ENCODE measurements at places on chromosomes 1 and 21. TPM values are rescaled to one million over a fixed set of nuclear protein-coding genes. Genes with fewer than 3 reads are reported as not detected.

DNA sequence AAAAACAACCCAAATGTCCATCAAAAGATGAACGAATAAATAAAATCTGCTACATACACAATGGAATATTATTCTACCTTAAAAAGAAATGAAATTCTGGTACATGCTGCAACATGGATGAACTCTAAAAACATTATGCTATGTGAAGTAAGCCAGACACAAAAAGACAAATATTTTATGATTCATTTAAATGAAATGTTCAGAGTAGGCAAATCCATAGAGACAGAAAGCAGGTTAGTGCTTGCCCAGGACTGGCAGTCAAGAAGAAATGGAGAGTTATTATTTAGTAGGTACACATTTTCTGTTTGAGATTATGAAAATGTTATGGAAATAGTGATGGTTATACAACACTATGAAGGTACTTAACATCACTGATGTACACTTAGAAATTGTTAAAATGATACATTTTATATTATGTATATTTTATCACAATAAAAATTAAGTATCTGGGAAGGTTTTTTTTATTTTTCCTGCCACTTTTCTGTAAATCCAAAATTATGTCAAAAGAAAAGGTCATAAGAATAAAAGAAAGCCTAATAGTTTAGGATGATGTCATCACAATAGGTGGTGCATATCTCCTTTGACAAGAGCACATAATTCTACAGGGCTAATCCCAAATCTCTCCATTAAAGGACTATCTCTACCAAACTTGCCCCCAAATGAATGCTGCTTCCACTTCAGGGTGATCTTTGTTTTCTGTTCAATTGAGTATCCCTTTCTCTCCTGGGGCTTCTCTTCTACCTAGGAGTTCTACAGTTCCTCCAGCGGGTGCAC lies 40.2 kb upstream of the FCER1A start:
- no peak for DNase-seq
- no peaks in the 10 kb centered on the region for H3K36me3 ChIP-seq
- H3K27me3 ChIP-seq, result peaks cover 2% of the 10 kb centered on the region
- no peak overlapping the region for H3K4me3 ChIP-seq

- H3K4me1 ChIP-seq, result no peaks in the 10 kb centered on the region
- H3K36me3 ChIP-seq, result no peaks in the 10 kb centered on the region
- peak within 1 kb of the TSS; percentile 94 for H3K27ac ChIP-seq
- H3K27me3 ChIP-seq, result no peaks in the 10 kb centered on the region
- DNase-seq, result no peak
- H3K4me3 ChIP-seq, result peak within 1 kb of the TSS; percentile 47
These were observed at the start of gene PROX1 for GRCh38 chr1:213987927-213988506. Gene PROX1 (plus strand): TSS chr1:213987973. CDS start chr1:213996536, 8,563 bp downstream.

GRCh38 chr1:161970633-161971032 lies 53.0 kb downstream of the OLFML2B start:
- DNase-seq, result no peak
- no peaks in the 10 kb centered on the region for H3K4me1 ChIP-seq
- no peaks in the 10 kb centered on the region for H3K27me3 ChIP-seq
- H3K4me3 ChIP-seq, result no peak overlapping the region

DNA sequence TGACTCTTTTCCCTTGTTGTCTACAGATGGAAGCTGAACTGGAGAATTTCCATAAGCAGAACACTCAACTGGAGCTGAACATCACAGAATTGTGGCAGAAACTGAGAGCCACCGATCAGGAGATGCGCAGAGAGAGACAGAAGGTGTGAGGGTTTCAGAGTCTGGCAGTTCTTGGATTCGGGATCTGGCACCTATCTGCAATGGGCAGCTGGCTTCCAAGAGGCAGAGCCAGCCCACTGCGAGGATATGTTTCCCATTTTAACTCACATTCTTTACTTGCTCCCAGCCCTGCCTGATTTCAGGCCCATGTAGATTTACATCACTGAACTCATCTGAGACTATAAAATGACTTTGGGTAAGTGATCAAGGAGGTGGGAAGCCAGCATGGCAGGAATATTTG lies 37.3 kb upstream of the TMEM125 start:
- H3K36me3 ChIP-seq, result no peaks in the 10 kb centered on the region
- no peaks in the 10 kb centered on the region for H3K4me1 ChIP-seq
- no peak overlapping the region for H3K4me3 ChIP-seq
- H3K27ac ChIP-seq, result no peak overlapping the region

- DNase-seq, result peak; percentile 57
- H3K4me3 ChIP-seq, result no peak overlapping the region
- H3K27me3 ChIP-seq, result no peaks in the 10 kb centered on the region
These were observed 29.8 kb downstream of the MAPKAPK2 start for GRCh38 chr1:206714331-206715058.

- H3K27ac ChIP-seq, result no peak overlapping the region
- H3K4me1 ChIP-seq, result no peaks in the 10 kb centered on the region
- H3K27me3 ChIP-seq, result no peaks in the 10 kb centered on the region
- no peak overlapping the region for H3K4me3 ChIP-seq
- peak; percentile 0 for DNase-seq
- H3K36me3 ChIP-seq, result peaks cover 10% of the 10 kb centered on the region
These were observed 52.1 kb downstream of the DHRS3 start for GRCh38 chr1:12565966-12566352.

DNA sequence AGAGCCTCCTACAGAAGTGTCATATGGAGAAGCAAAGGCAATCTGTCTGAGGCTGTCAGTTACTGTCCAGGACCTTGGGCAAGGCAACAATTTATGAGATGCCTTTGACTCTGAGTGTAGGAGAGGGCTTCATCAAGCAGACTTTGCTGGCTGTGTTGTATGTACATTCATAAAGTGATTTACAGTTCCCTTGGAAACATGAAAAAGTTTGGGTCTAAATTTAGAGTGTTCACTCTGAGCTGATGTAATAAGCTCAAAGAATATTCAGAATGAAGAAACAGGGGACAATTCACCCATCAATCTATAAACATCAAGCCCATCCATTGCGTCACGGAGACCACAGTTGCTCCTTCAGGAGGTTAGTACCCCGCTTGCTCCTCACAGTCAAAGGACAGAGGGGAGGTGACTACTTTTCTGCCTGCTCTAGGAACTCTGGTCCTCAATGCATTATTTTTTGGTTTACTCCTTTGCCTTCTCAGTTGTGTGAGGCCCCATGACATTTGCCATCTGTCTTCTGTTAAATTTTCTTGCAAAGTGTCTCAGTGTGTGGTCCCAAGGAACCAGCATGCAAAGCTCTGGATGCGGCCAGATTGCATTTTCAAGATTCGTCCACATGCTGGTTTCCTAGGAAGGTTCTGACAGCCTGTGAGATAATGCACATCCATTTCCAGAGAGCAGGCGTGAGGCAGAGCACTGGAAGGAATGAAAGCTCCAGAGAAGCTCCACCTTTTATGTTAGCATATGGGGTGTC lies 241.1 kb upstream of the KIAA0040 start:
- no peak for DNase-seq
- no peak overlapping the region for H3K27ac ChIP-seq
- H3K36me3 ChIP-seq, result no peaks in the 10 kb centered on the region
- H3K4me3 ChIP-seq, result no peak overlapping the region
- H3K4me1 ChIP-seq, result no peaks in the 10 kb centered on the region

- no peaks in the 10 kb centered on the region for H3K36me3 ChIP-seq
- H3K27ac ChIP-seq, result no peak overlapping the region
- no peak overlapping the region for H3K4me3 ChIP-seq
- H3K27me3 ChIP-seq, result no peaks in the 10 kb centered on the region
- no peaks in the 10 kb centered on the region for H3K4me1 ChIP-seq
These were observed 422.1 kb downstream of the PLPP3 start for GRCh38 chr1:56156971-56157876.

- no peaks in the 10 kb centered on the region for H3K4me1 ChIP-seq
- no peak overlapping the region for H3K27ac ChIP-seq
- no peaks in the 10 kb centered on the region for H3K36me3 ChIP-seq
These were observed 8.1 kb downstream of the PCAT6 start for GRCh38 chr1:202818819-202819218.

- H3K4me3 ChIP-seq, result no peak overlapping the region
- H3K27ac ChIP-seq, result no peak overlapping the region
- H3K27me3 ChIP-seq, result peaks cover 5% of the 10 kb centered on the region
- H3K36me3 ChIP-seq, result no peaks in the 10 kb centered on the region
- no peaks in the 10 kb centered on the region for H3K4me1 ChIP-seq
These were observed 149.1 kb downstream of the OLFM3 start for GRCh38 chr1:101847626-101848025.

DNA sequence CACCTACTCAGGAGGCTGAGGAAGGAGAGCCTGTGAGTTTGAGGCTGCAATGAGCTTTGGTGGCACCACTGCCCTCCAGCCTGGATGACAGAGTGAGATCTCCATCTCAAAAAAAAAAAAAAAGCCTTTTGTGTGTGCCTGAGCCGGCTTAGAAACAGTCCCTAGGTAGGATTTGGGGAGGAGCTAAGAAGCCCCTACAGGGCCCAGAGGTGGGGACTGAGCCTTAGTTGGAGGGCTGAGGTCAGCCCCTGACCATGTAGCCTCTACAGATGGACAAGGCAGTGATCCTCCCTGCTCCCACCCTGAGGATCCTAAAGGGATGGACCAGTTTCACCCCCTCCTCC lies 2.5 kb downstream of the ADAMTSL4 start:
- no peaks in the 10 kb centered on the region for H3K36me3 ChIP-seq
- H3K27me3 ChIP-seq, result no peaks in the 10 kb centered on the region
- no peaks in the 10 kb centered on the region for H3K4me1 ChIP-seq

- H3K4me1 ChIP-seq, result peaks cover 10% of the 10 kb centered on the region
- DNase-seq, result no peak
- no peaks in the 10 kb centered on the region for H3K36me3 ChIP-seq
- H3K4me3 ChIP-seq, result no peak overlapping the region
- no peak overlapping the region for H3K27ac ChIP-seq
These were observed 17.0 kb upstream of the STUM start for GRCh38 chr1:226531360-226532093.

GRCh38 chr21:45632637-45633251 lies 10.8 kb upstream of the PCBP3 start:
- DNase-seq, result no peak
- H3K27ac ChIP-seq, result no peak overlapping the region
- H3K4me3 ChIP-seq, result no peak overlapping the region
- no peaks in the 10 kb centered on the region for H3K4me1 ChIP-seq
- H3K27me3 ChIP-seq, result no peaks in the 10 kb centered on the region

- no peaks in the 10 kb centered on the region for H3K4me1 ChIP-seq
- no peak overlapping the region for H3K27ac ChIP-seq
- H3K36me3 ChIP-seq, result no peaks in the 10 kb centered on the region
- H3K4me3 ChIP-seq, result no peak overlapping the region
These were observed 35.3 kb upstream of the RALGPS2 start for GRCh38 chr1:178689769-178690168.

DNA sequence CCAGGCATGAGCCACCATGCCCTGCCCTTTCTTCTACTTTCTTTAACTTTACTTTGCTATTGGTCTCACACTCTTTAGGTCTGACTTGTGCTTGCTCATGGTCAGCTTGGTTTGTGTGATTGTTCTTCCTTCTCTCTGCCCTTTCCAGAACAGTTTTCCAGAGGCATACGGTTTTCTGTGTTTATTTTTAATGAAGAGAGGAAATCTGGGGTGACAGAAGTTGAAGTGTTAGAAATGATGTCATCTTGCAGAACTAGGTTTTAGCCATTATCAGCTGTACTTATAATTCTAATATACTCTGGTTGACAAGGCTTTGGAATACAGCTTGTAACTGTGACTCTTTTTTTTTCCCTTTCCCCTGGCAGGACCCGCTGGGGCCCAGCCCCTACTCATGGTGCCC lies 14.4 kb downstream of the AGO3 start:
- no peak for DNase-seq
- H3K27ac ChIP-seq, result no peak overlapping the region
- no peak overlapping the region for H3K4me3 ChIP-seq
- no peaks in the 10 kb centered on the region for H3K27me3 ChIP-seq

Gene LIN28A
- total RNA-seq, result not detected

Gene KCNQ4
- 1.5 TPM for total RNA-seq

Gene USH2A
- total RNA-seq, result 0.09 TPM

Gene PTPRU
- total RNA-seq, result 20.9 TPM

Gene LCE2B
- not detected for total RNA-seq

Gene SUSD4
- 13.2 TPM for total RNA-seq

Gene LCE6A
- total RNA-seq, result not detected

Data from pancreas (tissue), 10 donors.